NCI-H524 (cell line): ENCODE measurements at places on chromosomes 5 and 9.
A peak's percentile ranks its signal among the peaks of the same experiment; 100 is the strongest.

DNA sequence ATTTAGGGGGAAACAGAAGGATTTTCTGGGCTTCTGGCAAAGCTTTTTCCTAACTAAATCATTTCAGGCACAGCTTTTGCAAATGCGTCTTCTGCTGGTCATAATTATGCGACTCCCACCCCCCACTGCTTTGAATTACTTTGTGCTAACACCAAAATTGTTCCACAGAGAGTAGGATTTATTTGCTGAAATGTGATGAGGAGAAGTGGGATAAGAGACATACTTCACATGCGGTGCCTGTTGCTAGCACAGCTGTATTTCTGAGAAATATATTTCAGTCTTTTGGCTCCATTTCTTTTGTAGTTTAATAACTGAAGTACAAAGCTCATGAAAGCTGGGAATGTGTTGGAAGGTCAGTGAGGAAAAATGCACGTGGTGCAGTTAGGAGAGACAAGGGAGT, 83.2 kb upstream of the TAS2R1 start:
- DNase-seq: no peak

DNA sequence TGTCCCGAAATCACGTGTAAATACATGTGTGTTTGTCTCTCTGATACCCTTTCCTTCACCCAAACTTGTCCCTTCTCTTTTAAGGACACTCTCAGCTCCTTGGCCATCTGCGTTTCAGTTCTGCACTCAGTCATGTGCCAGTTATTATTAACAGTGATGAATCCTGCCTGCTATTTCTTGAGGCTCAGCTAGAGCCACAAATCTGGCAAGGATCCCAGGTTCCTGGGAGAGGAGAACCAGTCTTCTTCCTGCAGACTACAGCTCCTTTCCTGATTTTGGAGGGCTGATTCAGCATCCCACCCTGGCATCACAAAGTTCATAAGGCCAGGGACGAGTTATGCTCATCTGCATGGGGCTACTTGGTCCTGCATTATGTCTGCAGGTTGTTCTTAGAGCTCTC, 5.6 kb downstream of the MAMDC2 start:
- peak; percentile 53 for DNase-seq

GRCh38 chr5:110063640-110064602, 374.2 kb downstream of the MAN2A1 start:
- DNase-seq: no peak

DNA sequence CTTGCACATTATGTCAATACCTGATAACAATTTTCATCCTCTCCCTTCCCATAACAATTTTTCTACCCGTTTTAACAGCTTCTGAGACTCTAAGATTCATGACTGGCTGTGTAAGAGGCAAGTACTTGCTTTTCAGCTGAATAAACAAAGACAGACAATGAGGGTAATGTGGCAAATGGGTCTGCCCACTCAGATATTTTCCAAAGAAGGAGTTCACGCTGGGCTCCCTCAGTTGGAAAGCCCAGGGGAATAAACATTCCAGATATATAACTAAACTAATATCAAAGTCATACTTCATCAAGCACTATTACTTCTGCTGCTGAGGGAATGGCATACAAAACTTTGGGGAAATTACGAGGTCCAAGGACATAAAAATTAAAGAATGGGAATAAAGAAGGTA, 24.4 kb downstream of the MEGF9 start:
- DNase-seq: no peak

DNA sequence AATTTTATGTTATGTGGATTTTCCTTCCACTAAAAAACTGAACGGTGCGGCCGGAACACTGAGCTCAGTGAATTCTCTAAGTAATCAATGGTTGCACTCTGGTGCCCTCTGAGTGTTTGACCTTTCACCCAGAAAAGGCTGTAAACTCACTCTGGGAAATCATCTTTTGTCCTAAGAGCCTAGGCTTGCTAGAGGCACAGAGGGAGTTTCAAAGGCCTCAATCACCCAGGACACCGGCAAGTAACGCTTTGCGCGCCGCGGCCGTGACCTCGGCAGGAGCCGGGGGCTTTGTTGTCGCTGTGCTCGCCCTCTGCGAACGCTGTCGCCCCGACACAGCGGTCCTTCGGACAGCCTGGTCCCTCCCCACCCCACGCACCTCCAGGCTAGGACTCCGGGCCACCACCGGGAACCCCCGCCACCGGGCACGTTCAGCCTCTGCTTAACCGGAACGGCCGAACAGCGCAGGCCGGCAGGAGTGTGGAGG, 703 bp downstream of the ISCA1 start:
- DNase-seq: no peak

DNA sequence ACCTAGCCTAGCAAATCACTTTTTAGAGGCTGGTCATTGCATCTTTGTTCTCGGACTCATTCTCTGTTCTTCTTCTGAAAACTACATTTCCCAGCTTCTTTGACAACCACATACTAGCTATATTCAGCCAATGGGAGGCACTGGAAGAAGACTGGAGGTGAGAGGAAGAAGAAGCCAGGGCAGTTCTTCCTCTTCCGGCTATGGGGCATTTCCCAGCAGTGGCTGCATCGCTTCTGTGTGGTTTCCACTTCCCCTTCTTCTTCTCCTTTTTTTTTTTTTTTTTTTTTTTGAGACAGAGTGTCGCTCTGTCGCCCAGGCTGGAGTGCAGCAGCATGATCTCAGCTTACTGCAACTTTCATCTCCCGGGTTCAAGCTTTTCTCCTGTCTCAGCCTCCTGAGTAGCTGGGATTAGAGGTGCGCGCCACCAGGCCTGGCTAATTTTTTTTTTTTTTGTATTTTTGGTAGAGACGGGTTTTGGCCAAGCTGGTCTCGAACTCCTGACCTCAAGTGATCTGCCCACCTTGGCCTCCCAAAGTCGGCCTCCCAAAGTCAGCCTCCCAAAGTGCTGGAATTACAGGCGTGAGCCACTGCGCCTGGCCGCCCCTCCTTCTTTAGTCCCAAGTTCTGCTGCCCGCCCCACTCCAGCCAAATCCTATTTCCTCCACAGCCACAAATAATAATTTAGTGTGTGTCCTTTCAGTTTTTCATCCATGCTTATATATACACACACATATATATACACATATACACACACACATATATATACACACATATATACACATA, 6.9 kb upstream of the UBAP1 start:
- no peak for DNase-seq

- peak; percentile 51 for DNase-seq
These were observed 141.3 kb downstream of the MAN2A1 start for GRCh38 chr5:109830955-109831502.

GRCh38 chr9:126702151-126703001, 88.6 kb downstream of the LMX1B start:
- DNase-seq: no peak
